ENCODE measurements at places on chromosomes 4 and X.

- no peak for DNase-seq
Observed at GRCh38 chr4:108155373-108155772, 13.4 kb downstream of the LEF1 start.

- no peak for DNase-seq
Observed at GRCh38 chr4:23269566-23269965, 576.8 kb downstream of the GBA3 start.

- no peak for DNase-seq
Observed at GRCh38 chr4:93394545-93395081, 433.9 kb upstream of the ATOH1 start.

DNA sequence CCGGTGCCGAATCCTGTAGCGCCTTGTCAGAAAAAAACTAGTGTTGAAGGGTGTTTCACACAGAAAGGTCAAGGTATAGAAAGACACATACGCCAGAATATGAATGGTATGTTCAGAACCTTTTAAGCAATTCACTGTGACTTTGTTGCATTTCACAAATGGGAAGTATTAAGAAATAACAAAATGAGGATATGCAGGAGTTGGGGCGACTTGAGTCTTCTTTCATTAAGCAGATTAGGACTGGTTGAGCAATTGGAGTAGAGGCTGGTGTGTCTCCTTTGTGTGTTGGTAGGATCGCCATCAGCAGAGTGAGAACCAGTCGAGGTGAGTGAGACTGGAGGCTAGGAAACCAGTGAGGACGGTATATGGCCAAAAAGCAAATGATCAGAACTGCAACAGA is 1454.5 kb upstream of the TENM3 start:
- no peak for DNase-seq

DNA sequence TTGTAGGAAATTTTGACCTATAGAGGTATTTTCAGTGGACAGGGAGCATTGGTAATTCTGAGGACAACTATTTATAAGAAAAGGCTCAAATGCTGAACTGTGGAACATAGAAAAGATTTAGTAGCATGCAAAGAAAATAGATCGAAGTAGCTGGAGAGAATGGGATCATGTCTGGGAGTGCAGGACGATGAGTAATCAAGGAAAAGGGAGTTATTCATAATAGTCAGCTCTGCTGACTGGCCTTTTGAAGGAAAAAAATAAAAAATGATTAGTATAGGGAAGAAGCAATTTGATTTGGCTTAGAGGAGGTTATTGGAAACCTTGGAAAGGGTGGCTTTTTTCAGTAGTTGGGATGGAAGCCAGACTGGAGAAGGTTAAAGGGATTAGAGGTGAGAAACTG is 22.9 kb upstream of the ANK2 start:
- DNase-seq, result no peak

- DNase-seq, result no peak
Observed at GRCh38 chrX:11768039-11768438, 10.0 kb downstream of the MSL3 start.

DNA sequence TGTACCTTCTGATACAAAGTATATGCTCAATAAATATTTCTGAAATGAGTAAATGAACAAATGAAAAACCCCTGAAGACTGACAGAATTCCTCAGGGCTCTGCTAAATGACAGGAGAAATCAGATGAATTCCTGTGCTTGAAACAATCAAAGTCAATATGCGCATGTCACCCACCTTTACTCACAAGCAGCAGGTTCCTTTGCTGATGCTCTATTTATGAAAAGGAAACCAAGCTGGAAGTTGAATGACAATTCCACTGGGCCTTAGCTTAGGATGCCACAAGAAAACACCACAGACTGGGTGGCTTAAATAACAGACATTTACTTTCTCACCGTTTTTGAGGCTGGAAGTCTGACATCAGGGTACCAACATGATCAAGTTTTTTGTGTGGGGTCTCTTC is 477.5 kb upstream of the TEX13C start:
- no peak for DNase-seq

GRCh38 chrX:3545901-3546300 is 167.5 kb downstream of the PRKX start:
- no peak for DNase-seq

- DNase-seq, result no peak
Observed at GRCh38 chr4:99061048-99061700, 27.4 kb downstream of the ADH5 start.

DNA sequence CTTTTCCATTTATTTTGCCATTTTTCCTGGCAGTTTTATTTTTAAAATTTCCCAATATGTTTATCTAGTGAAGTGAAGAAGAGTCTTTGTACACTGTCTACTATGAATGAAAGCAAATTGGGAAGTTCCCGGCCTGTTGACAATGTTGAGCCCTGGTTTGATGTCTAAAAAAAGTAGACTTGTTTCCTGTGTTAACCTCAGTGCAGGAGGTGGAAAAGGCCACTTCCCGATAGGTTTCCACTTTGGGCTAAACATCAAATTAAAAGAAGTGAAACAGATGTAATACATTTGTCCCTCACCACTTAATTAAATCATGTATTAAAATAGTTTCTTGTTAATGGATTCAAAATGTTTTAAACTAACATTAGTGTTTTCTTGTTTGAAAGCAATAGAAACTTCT is 30.0 kb downstream of the BBS12 start:
- DNase-seq, result no peak

DNA sequence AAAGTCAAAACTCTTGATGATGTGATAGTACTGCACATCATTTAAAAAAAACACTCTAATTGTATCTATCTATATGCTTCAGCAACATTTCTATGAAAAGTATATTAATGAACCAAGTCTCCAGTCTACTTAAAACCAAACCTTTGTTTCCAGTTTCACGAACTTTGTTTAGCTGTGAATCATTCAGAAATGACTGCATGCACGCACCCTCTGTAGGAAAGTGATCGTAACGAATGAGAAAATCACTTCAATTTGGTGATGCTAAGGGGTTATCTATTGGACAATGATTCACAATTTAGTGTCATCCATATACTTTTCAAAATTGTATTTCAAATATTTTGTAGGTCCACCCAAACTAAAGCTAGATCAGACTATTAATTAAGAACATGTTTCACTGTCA is 157.6 kb downstream of the KLHL13 start:
- DNase-seq, result no peak

DNA sequence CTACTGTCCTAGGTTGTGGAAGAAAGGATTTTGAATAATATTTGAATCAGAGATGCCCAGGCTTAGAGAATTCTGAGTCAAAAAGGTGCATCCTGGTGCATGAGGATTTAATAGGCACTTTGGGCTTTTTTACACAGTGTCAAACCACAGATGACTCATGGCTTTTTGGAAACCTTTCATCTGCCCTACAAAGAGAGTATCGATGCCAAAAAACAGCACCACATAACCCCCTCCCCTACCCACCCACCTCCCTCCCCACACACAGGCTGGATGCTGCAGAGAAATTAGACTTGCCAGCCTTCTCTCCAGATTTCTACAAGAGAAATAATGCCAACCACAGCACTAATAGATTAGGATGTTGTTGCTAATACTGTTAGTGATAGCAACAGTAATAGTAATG is 779.3 kb downstream of the NLGN4X start:
- DNase-seq, result no peak

DNA sequence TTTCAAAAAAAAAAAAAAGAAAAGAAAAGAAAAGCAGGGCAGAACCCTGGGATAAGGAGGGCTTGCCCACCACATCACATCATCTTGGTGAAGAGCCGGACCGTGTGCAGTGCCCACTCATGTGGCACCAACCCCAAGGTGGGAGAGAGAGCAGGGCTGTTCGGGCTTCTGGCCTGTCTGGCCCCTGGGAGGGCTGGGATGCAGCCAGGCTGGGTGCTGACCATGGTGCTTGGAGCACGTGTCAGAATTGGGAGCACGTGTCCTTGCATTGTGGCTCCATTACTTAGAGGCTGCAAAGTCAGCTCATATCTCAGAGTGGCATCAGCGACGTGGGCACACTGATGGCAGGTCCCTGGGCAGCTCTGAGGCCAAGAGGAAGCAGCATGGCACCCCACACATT is 100.9 kb upstream of the AFAP1 start:
- DNase-seq, result no peak

DNA sequence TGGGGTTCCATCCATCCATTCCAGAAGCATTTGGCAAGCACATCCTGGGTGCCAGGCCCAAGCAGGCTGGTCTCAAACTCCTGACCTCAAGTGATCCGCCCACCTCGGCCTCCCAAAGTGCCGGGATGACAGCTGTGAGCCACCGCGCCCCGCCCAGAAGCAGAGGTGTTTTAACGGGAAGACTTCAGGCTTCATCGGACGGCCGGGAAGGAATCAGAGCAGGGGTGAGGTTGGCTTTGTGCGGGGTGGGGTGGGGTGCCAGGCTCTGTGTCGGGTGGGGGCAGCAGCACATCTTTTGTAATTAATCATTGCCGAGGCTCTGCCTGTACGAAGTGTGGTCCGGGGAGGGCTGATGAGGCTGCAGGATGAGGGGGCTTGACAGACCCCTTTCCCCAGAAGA is 5.1 kb upstream of the SLC25A6 start:
- DNase-seq, result no peak

DNA sequence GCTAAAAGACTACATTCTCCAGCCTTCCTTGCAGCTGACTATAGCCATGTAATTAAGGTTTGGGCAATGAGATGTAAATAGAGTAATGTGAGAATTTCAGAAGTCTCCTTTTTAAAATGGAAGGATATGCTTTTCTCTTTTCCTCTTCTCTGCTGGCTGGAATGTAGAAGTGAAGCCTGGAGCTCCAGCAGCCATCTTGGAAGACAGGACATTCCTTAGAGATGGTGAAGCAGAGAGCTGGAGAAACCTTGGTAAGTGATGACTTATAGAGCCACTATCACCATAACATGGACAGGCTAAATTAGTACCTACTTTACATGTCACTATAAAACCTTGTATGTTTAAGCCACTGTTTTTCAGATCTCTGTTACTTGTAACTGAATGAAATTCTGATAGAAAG is 48.0 kb downstream of the RASL11B start:
- DNase-seq, result no peak

DNA sequence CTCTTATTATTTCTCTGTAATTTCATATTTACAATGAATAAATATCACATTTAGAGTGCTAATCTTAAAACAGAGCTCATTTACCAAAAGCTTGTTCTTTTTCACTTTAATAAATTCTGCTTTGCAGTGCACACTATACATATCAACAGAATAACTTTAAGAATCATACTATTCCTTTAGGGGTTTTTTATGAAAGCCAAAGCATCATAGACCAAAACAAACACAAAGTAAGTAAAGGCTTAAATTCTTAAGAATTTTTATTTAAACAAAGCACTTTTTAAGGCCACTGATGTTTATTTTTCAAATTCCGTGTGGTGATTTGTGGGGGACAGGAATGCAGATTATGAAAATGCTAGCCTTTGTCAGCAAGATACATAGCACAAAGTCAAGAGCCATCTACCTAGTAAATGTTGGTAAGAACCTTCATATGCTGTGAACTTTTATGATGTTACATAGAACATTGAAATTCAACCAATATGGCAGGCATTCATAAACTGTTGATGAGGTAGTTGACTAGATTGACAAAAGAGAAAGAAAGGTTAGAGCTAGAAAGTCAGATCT is 17.8 kb downstream of the TIGD2 start:
- DNase-seq, result no peak

- DNase-seq, result no peak
Observed at GRCh38 chr4:83082777-83083176, 31.8 kb downstream of the PLAC8 start.

DNA sequence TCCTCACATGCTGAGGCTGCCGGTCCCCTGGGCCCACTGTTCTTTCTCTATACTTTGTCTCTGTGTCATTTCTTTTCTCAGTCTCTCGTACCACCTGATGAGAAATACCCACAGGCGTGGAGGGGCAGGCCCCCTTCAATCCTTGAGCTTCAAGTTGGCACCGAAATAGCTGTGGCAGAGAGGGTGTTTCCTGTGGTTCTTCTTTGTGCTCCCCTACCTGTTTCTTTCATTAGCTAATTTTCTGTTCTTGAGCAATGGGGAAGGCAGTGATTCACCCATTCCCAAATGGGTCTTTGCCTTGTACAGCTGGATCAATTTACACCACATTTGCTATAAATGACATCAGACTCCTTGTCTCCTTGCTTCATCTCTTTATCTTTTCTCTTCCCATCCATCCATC is 2.1 kb upstream of the CYSLTR1 start:
- DNase-seq, result no peak

GRCh38 chrX:72030431-72030830 is 101.3 kb downstream of the RTL5 start:
- no peak for DNase-seq

- DNase-seq, result no peak
Observed at GRCh38 chr4:40254608-40255392, 58.0 kb downstream of the RHOH start.

GRCh38 chr4:153137677-153138630 is 66.3 kb upstream of the TRIM2 start:
- no peak for DNase-seq

GRCh38 chr4:7179158-7179557 is 13.2 kb upstream of the SORCS2 start:
- no peak for DNase-seq

DNA sequence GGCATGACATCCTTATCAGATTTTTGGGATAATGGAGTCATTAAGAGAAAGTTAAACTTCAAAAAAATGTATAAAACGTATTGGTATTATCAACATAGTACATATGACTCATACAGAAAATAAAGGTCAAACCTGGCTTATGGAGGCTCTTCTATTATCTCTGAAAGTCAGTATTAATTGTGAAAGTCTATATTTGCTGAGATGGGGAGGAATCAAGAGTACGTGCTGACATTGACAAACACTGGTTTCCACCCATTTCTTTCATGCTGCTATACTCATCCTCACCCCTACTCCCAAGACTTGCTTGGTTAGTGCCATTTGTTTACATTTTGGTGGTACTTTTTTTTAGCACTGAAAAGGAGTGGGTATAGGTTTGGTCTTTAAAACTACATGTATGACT is 30.8 kb upstream of the PLA2G12A start:
- DNase-seq, result no peak

DNA sequence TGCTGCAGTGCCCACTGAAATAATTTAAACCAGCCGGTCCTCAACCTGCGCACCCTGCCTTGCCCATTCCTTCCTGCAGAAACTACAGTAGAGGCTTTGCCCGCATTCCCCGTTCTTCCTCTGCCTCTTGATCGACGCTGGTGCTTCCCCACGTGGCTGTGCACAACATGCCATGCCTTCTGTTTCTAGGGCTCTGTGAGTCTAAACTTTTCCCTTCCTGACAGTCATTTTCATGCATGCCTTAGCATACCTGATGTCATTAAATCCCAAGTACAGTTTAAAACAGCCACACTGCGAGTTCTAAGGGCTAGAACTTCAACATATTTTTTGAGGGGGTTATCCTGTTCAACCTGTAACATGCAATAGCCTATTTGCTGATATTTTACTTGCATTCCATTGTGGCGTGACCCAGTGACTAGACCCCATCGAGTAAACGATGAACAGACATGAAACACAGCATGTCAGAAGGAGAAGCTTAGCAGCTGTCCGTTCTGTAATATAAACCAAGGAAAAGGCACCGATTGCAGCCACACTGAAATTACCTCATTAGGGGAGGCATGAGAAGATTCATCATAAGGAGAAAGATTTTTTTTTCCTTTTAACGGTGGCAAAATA is 232.5 kb downstream of the ARHGAP10 start:
- DNase-seq, result no peak

- DNase-seq, result no peak
Observed at GRCh38 chr4:81833576-81833975, 361.9 kb upstream of the RASGEF1B start.

Measured in cortex of kidney (tissue), 1 donor.